ENCODE measurements at places on chromosomes 5 and 9.

GRCh38 chr5:112669328-112669963, 68.2 kb upstream of the APC start:
- DNase-seq: no peak

DNA sequence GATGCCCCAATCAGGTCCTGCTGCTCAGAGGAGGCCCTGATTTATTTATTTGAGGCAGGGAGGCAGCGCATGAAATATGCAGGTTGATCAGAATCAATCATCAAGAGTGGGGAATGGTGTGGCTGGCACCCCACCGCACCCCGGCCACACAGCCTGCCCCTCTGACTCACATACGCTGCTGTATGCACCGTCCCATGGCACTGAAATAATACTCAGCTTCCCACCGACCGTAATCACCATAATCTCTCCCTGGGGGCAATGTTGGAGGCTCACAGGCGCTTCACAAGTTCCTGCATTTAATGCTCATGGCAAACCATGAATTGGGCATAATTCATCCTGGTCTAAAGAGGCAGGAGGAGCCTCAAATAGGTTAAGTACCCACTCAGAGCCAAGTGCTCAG, 141.2 kb upstream of the TBC1D2 start:
- no peak for DNase-seq

DNA sequence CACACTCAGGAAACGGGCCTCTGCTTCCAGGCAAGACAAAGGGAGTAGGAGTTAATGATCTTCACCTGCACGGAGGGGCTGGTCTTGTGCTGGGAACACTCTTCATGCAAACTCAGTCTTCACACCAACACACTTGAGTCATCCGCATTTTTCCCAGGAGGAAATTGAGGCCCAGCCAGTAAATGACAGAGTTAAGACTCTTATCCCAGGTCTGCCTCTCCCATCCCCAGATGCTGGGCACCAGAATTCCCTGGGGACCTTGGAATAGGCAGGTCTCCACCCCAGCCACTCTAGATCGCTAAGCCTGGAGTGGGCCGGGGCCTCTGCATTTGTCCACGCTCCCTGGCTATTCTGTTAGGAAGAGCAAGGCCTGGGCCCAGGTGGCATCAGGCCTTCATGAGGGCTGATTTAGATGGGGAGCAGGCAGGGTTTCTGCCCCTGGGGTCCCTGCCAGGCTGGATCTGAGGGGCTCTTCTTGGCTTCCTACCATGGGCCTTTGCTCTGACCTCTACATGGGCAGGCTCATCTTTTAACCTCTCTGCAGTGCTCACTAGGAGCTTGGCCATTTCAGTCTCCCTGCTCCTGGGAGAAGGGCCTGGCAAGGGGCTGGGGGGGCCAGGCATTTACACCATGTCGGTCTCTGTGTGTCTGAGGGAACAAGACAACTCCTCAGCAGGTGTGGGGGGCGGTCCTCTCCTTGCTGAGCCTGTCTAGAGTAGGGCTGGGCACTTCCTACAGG, 77.3 kb downstream of the AMBP start:
- no peak for DNase-seq

DNA sequence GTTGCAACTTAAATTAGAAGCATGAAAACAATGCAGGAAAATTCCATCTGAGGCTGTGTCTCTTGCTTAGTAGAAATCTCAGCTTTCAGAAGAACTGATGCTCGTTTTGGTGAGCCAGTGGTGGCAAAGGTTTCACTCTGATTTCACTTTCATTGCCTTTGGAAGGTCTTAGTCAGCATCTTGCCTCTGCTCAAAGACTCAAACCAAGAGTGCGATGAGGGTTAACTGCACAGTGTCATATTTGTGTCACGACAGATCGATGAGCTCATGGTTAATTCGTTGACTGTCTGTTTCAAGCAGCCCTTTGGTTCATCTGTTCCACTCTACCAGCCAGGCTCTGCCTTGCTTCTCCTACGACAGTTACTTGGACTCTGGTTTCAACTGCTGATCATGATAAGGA, 331.3 kb upstream of the KIF2A start:
- DNase-seq: peak; percentile 6

- no peak for DNase-seq
Observed at GRCh38 chr5:38207343-38207742, 51.0 kb upstream of the EGFLAM start.

- no peak for DNase-seq
Observed at GRCh38 chr9:108274971-108275370, 580.8 kb downstream of the ACTL7B start.

GRCh38 chr5:32628049-32628844, 42.9 kb downstream of the SUB1 start:
- DNase-seq: no peak

GRCh38 chr5:169161022-169161680, 139.8 kb downstream of the SLIT3 start:
- DNase-seq: no peak

- DNase-seq: no peak
Observed at GRCh38 chr9:93592008-93592642, 15.7 kb downstream of the PHF2 start.

DNA sequence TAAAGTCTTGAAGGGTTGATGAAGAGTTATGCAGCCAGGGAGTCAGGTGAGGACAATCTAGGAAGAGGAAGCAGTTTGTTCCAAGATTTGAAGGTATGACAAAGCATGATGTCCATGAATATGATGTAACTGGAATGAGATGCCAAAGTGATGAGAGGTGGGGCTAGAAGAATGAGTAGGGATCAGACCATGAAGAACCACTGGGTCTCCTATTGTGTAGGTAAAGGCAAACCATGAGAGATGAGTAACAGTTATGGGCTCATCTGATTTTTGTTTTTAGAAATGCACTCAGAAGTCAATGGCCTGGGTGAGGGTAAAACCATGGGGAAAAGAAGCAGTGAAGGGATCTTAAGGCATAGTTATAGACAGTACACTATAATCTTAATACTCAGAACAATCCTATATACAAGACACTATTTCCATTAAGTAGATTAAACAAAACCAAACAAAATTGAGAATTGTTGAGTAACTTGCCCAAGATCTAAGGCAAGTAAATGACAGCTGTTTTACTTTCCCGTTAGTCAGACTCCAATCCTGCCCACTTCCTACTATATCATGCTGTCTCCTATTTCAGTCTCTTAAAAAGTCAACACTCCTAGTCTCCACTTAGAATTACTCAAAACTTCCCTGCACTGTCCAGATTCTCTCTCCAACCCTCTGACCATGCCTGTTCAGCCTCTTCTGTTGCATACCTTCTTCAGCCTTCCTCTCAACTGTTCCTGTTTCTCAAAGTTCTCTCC, 393.8 kb upstream of the MEF2C start:
- no peak for DNase-seq

DNA sequence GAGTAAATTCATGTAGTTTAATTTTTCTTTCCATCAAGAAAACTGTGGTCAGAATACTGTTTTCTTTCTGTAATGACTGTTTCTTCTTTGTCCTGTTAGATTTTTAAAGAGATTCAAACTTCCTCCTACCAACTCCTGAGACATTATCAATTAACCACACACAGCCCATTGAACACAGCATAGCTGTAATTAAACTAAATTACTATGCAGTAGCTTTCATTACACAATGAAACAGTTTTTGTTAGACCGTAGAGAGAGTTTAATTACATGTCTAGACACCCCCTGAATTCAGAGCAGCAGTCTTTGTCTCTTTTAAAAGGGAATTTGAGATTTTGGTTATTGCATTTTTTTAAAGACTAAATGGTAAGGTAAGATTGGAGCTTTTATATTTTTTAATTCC, 77.5 kb downstream of the STARD4 start:
- no peak for DNase-seq

DNA sequence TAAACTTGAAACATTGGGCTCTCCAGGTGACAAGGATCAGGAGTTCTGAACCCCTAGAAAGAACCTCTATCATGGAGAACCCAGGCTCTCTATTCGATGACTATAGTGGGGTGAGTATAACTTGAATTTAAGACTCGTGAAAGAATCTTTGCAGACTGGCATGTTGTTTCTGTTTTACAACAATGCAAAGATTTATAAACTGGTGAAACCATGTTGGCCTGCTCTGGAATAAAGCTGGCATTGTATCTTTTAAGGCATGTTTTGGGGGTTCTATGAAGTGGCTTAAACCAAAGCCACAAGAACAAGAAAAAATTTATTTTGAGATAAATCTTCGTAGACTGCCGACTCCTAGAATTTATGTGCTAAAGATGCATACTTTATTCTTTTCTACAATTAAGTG, 9.8 kb upstream of the GDNF start:
- DNase-seq: no peak

- DNase-seq: no peak
Observed at GRCh38 chr9:12719431-12719830, 26.2 kb downstream of the TYRP1 start.
